ENCODE measurements at places on chromosomes 7 and 10.

GRCh38 chr7:143429770-143430698 lies 13.2 kb upstream of the TAS2R60 start:
- DNase-seq: peak; percentile 60

DNA sequence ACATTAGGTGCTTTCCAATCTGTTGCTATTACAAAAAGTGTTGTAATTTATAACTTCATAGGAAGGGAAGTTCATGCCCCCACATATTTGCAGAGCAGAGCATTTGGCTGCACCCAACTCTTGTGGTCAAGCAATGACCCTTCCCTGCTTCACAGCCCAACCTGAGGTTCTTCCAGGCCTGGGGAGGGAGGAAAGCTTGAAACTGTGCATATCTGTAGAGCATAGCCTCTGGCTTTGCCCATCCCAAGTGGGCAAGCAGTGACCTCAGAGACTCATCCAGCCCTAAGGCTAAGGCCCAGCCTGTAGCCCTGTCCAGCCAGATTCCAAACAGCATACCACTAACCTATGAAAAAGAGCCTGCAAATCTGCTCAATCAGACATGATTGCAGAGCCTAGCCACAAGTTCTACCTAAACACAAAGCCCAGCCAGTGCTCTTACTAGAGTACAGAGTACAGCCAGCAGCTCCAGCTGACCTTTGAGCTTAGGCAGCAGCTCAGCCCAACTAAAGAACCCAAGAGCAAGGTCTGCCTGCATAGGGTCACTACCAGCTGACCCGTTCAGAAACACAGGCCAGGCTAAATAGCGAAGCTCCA lies 14.4 kb upstream of the GSTK1 start:
- DNase-seq: no peak

DNA sequence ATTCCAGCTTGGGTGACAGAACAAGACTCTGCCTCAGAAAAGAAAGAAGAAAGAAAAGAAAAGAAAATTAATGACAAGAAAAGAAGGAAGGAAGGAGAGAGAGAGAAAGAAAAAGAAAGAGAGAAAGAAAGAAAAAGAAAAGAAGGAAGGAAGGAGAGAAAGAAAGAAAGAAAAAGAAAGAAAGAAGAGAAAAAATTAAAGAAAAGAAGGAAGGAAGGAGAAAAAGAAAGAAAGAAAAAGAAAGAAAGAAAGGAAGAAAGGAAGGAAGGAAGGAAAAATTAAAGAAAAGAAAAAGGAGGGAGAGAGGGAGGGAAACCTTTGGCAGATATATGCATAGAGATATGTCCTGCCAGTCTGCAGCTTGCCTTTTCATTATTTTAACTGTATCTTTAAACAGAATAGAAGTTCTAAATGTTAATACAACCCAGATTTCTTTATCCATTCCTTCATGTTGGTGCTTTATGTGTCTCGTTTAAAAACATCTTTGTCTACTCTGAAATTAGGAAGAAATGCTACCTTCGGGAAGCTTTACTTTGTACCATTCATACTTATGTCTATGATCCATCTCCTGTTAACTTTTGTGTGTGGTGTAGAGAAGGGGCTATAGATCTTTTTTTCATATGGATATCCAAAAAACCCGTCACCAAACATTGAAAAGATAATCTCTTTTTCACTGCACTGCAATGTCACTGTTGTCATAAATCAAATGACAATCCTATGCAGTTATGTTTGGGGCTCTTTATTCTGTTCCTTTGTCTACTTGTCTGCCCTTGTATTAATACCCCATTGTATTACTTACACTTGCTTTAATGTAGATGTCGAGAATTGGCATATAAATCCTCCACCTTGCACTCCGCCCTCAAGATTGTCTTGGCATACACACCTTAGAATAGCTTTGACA lies 70.8 kb downstream of the VSTM4 start:
- no peak for DNase-seq

GRCh38 chr10:14519785-14520184 lies 189.1 kb upstream of the FRMD4A start:
- DNase-seq: no peak

DNA sequence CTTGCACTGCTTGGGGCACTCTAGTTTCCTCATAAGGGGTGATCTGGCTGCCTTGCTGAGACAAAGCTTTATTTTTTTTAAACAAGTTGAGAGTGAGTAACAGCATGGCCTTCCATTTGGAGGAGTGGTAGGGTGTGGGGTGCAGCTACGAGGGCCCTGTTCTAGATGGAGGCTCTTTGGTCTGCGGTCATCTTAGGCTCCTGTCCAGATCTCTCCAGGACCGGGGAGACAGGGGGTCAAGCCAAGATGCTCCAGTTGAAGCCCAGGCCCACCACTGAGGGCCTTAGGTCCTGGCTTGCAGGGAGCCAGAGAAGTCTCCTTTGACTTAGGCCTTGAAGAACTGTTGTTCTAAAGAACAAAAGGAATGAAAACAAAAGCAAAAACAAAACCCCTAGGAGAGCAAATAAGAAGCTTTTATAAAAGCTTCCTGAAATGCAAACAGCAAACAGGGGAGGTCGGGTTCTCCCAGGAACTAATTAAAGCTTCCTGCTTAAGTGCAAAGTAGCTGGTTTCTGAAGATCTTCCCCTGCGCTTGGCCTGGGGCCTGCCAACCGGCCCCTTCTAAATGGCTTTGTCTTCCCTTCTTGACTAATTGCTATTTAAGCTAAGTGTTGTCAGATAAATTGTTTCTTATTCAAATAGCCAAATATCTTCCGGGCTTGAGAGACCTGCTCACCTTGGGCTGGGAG lies 259.2 kb downstream of the GLRX3 start:
- DNase-seq: no peak

GRCh38 chr7:94590526-94591162 lies 65.3 kb downstream of the SGCE start:
- no peak for DNase-seq

GRCh38 chr7:55592492-55592891 lies 20.2 kb upstream of the VOPP1 start:
- DNase-seq: no peak

DNA sequence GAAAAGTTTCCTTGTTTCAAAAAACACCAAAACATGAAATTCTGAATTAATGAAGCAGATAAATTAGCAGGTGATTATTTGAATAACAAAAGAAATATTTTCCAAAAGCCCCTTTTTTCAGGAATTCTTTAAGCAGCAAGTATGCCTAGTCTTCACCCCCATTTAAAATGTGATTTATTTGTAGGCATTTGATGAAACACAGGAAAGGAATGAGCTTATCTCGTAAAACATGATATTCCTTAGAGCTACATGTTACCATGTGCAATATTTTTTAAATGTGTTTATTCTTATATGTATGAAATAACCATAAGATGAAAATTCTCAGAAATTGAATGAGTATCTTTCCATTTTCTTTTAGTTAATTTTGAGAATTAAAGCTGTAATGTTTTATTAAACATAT lies 106.1 kb downstream of the CHN2 start:
- no peak for DNase-seq

DNA sequence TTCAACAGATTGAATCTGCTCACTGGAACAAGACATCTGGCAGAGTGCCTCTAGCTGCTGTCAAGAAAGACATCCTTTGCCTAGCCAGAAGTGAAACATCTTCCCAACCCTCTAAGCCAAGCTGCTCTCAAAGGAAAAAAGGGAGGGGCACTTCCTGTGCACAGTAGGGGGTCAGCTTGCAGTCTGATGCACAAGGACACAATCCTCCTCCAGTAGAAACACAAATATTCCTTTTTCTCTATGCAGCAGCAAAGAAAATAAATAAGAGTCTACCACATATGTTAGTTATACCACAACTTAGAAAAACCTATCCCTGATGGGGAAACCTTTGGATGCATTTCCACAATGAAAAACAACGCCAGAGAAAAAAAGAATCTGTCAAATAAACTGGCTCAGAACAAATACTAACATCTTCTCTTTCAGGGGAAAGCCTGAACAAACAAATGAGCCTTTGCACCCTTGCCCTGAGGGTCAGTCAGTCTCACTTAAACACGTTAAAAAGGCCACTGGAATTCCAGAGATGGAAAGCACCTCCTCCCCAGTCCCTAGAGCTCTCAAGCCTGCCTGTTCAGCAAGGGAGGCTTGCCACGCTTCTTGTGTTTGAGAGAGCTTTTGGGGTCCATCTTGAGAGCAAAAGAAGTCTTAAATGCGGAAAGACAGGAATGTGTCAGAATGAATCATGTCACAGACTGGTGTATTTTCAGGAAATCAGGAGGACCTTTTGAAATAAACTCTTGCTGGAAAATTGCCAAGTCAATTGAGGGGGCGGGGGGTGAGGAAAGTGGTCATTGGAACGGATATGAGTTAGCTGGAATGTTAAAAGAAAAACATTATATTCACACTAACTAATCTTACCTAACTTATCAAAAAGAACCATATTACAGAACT lies 7.5 kb downstream of the LAMB1 start:
- DNase-seq: peak; percentile 69

- DNase-seq: no peak
These were observed 13.8 kb downstream of the EMX2 start for GRCh38 chr10:117556356-117556755.

GRCh38 chr7:108261560-108262255 lies 131.5 kb upstream of the LAMB4 start:
- no peak for DNase-seq

GRCh38 chr7:131110297-131111080 lies 217.2 kb upstream of the MKLN1 start:
- DNase-seq: peak; percentile 77

GRCh38 chr7:26551740-26552139 lies 260.1 kb downstream of the SNX10 start:
- DNase-seq: no peak

Measured in GM23248 (cell line).